ENCODE measurements at places on chromosomes 6 and 20.
A peak's percentile ranks its signal among the peaks of the same experiment; 100 is the strongest.

DNA sequence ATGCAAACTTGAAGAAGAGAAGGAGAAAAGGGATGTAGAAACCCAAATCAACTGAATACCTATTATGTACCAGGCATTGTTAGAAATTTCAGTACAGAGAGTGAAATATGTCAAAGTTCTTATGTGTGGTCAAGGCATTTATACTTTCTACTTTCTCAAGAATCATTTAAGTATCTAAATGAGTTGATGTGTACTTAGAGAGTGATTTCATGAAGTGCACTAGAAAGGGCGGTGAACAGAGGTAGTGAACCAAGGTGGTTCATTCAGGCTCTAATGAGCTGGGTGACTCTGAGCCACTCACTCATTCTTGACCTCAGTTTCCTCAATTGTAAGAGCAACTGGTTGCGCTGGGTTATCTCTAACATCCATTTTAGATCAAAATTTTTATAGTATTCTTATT, 3.3 kb downstream of the PDE7B start:
- DNase-seq = no peak

GRCh38 chr20:25083773-25084625, 2.1 kb upstream of the VSX1 start:
- DNase-seq = peak; percentile 27

DNA sequence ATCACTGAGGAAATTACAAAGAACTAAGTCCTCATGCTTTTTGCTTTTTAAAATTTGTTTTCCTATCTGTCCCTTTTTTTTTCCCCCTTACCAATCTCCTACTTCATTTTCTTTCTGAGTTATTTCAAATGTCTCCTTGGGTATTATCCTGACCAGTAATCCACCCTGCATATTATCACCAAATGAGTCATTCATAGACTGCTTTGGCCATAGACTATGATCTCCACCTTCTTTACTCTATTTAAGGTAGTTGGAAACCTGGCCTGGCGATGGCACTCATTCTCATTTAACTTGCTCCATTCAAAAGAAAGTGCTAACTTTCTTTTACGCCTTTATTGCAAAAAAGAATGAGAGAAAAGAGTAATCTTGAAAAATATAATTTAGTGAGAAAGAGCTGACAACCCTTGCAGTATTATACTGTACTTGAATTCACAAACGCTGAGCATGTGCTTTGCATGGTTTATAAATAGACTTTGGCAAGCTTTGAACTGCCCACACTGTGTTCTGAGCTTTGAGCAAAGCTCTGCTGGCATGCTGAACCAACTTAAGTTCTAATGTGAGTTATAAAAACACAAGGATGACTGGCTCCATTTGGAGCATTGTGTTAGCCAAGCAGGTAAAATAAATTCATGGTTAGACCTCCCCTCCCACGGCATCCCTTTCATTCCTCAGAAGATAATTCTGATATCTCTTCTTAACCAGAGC, 198.9 kb downstream of the NKAIN2 start:
- DNase-seq = no peak

GRCh38 chr20:1507276-1507675, 16.1 kb upstream of the SIRPB2 start:
- no peak for DNase-seq

- DNase-seq = no peak
Measured at GRCh38 chr20:7137395-7138151, 370.1 kb downstream of the BMP2 start.

DNA sequence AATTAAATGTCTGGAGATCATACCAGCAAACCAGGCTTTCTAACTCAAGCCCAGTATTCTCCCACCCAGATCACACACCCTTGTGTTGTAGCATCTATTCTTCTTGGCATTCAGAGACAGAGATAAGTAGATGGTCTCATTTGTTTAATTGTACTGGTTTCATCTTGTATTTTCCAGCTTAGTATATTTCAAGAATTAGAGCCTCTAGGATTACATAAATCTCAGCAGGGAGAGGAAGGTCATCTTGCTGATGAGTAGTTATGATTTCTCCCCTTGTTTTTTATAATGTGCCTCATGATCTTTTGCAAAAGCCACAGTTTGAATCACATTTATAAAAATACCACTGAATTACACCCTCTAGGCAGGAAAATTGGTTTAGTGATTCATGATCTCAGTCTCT, 106.6 kb upstream of the NRSN1 start:
- no peak for DNase-seq

- peak; percentile 40 for DNase-seq
Measured at GRCh38 chr6:10595731-10596664, 74.8 kb downstream of the GCNT2 start.

GRCh38 chr20:58155148-58155925, 73.1 kb downstream of the ANKRD60 start:
- no peak for DNase-seq

DNA sequence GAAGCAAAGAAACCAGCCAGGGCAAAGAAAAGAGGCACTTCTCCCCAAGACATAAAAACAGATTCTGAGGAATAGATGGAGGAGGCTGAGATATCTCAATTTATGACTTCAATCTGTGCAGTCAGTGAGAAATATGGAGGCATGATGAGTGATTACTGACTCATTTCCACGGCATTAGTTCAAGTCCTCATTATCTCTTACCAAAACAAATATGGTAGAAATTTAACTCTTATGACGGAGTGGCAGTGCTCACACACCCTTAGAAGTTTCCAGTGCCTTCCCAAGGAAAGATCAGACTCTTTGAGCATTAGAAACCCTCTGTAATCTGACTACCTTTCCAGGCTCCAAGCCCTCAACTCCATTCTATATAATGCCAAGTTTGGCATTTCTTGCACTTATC, 364.1 kb downstream of the ARHGAP18 start:
- no peak for DNase-seq

- peak; percentile 86 for DNase-seq
Measured at GRCh38 chr20:50190251-50191064, at the start of gene CEBPB. Gene CEBPB, plus strand, starts transcription at chr20:50190830. Its CDS starts 204 bp downstream, at chr20:50191034.

DNA sequence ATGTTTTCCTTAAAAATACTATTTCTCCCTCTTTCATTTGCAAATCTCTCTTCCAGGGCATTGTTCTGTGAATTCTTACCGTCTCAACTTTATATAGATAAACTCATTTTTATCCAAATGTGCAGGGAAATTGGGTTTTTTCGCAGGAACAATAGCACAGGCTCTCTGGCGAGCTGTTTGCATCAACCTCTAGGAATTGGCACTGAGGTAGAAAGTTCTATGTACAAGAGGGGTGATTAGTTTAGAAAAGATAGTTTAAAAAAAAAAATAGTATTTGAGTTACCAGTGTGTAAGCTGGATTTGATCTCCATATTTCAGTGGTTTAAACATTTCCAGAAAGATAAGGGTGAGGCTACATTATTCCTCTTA, 129.7 kb upstream of the BTN3A2 start:
- no peak for DNase-seq

DNA sequence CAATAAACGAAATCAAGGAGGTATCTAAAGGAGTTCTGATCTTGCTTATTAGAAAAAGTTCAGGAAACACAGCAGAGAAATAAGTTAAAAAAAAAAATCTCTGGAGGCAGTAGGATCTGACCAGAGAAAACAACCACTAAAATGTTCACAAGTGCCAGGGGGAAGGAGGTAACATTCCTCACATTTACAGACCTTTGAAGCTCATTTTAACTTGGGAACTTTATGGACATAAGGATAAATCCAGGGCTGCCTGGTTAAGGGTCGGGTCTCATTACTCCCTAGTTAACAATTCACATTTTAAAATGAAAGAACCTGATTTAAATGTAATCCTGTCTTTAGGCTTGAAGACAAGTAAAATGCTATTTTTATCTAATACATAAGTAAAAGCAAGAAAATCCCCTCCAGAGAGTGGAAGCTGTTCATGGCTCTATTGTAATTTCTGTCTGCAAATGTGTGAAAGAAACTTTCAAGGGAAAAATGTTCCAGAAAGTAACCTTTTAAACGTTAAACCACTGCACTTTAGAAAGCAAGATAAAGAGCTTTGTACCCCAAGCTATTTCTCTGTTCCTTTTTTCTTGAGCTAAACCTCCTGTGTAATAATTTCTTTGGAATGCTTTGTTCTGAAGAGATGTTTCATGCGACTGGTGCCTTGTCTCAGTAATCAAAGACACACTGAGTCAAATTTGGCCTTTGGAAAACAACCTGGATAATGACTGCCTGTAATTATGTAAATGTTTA, 38.2 kb downstream of the MYLIP start:
- no peak for DNase-seq

GRCh38 chr6:40417031-40417430, 170.1 kb downstream of the LRFN2 start:
- no peak for DNase-seq

DNA sequence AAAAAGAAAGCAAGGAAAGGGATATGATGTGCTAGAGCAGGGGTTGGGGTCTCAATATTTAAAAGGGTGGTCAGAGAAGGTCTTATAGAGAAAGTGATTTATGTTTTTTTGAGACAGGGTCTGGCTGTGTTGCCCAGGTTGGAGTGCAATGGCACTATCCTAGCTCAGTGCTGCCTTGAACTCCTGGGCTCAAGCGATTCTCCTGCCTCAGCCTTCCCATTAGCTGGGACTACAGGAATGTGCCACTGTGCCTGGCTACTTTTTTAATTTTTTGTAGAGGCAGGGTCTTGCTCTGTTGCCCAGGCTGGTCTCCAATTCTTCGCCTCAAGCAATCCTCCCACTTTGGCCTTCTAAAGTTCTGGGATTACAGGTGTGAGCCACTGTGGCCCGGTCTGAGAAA, 433.3 kb downstream of the CDC5L start:
- no peak for DNase-seq

DNA sequence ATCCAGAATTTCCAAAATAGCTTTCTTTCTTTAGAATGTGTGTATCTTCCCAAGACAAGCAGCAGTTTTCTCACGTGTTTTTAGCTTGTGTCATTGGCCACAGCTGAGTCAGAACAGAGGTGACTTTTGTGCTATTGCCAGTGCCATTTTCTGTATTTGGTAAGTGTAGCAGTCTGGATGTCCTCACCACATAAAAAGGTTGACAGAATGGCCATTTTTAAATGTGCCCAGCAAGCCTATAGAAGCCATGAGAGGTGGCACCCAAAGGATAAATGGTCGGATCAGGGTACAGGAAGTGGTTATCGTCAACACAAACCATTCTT, 269.5 kb upstream of the HSF2 start:
- no peak for DNase-seq

- no peak for DNase-seq
Measured at GRCh38 chr20:17467120-17467655, 64.0 kb downstream of the BFSP1 start.

DNA sequence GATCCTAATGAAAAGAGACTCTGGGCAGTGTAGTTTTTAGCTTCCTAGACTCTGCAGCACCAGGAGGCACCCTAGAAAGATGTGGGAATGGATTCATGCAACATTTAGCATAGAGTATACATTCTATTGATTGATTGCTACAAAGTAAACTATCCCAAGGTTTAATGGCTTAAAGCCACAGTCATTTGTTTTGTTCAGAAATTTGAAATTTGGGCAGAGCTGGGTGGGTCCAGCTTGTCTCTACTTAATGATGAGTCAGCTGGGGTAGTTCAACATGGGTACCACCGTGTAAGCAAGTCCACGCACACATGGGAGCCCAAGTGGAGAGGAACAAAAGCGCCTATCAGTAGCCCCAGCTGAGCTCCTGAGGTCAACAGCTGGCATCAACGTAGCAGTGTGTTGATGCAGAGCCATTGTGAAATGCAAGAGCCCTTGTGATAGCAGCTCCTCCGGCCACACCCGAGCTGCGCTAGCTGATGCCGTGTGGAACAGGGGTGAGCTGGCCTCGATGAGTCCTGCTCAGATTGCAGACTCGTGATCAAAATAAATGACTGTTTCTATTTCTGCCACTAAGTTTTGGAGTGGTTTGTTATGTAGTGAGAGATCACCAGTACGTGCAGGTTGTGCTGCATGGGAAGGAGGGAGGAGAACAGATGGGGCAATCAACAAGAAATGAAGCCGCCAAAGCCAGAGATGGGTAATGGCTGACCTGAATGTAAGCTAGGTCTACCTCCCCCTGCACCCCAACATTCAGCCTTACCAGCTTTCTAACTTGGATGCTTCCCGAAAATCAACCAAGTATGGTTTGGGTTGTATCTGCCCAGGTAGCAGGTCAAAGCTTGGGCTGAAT, 45.7 kb upstream of the TRAF3IP2 start:
- DNase-seq = no peak

DNA sequence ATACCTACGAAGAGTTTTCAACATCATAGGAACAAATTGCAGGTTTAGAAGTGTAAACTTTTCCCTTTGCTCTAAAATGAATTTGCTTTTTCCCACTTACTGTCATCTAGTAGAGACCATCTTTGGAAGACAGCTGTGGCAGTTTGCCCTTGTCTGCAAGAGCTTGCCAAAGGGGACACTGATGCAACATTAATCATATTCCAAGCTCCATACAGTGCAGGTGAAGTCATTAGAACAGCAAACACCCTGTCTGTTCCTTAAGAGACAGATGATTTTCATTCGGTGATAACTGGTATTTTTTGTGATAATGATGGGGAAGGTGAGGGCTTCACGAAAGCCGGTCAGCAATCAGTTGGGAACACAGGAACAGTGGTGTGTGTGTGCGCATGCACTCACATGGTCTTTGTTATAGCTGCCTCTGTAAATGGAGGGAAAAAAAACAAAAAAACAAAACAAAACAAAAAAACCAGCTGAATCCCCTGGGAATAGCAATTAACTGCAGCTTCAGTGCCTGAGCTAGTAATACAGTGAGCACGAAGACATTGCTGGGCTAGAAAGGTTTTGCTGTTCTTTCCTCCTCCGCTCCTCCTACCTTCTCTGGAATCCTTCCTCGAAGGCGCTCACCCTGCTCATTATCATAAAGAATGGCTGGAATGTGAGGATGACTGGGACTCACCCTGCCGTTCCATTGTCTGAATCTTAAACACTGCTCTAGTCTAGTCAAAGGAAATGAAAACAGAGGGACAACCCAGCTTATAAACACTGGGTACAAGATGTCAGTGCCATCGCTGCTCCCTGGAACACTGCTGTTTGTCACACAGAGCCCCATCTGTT, 35.2 kb upstream of the KIF13A start:
- DNase-seq = no peak

- DNase-seq = no peak
Measured at GRCh38 chr20:58763076-58763475, 70.5 kb downstream of the NPEPL1 start.
